Activated CD4-positive, alpha-beta memory T cell treated with anti-CD3 and anti-CD28 coated beads for 36 hours (primary cell): ENCODE measurements at places on chromosomes 1 and 21. TPM values are rescaled to one million over a fixed set of nuclear protein-coding genes. Genes with fewer than 3 reads are reported as not detected.

Gene LORICRIN
- 0.19 TPM for total RNA-seq

- peak; percentile 57 for DNase-seq
These were observed 534 bp downstream of the SLC6A9 start for GRCh38 chr1:44030605-44031251.

Gene C1orf141
- 1.2 TPM for total RNA-seq

Gene PTGFR
- total RNA-seq: not detected

GRCh38 chr21:44074315-44074958, 32.8 kb upstream of the PWP2 start:
- DNase-seq: no peak

GRCh38 chr21:37886120-37886519, 30.1 kb downstream of the KCNJ6 start:
- no peak for DNase-seq
